ENCODE measurements at places on chromosomes 1 and 21.

GRCh38 chr1:26477446-26478152, 5.4 kb downstream of the HMGN2 start:
- no peak for DNase-seq

GRCh38 chr1:177505905-177506590, 335.3 kb downstream of the BRINP2 start:
- DNase-seq: peak; percentile 1

DNA sequence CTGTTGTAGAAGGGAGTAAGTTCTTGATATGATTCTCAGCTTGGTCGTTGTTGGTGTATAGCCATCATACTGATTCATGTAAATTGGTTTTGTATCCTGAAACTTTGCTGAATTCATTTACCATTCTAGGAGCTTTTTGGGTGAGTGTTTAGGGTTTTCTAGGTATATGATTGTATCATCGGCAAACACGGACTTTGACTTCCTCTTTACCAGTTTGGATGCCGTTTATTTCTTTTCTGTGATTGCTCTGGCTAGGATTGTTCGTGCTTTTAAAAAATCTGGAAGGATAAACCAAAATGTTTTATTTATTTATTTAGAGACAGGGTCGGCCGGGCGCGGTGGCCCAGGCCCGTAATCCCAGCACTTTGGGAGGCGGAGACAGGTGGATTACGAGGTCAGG, 20.6 kb downstream of the RRP1B start:
- DNase-seq: no peak

DNA sequence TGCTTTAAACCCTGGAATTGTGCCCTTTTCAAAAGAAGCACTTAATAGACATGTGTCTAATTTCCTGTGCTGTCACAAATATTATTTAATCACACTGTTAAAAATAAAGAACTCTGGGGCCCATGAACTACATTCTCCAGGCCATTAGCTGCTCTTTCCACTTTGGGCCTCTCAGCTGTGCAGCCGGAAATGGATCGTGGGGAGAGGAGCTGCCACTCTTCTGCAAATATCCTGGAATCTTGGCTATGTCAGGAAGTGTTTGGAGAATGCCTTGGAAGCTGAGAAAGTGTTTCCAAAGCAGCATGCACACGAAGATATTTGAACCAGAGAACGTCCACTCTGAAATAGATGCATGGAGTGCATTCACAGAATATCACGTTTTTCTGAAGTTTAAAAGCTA, 27.5 kb upstream of the VPS26C start:
- no peak for DNase-seq

DNA sequence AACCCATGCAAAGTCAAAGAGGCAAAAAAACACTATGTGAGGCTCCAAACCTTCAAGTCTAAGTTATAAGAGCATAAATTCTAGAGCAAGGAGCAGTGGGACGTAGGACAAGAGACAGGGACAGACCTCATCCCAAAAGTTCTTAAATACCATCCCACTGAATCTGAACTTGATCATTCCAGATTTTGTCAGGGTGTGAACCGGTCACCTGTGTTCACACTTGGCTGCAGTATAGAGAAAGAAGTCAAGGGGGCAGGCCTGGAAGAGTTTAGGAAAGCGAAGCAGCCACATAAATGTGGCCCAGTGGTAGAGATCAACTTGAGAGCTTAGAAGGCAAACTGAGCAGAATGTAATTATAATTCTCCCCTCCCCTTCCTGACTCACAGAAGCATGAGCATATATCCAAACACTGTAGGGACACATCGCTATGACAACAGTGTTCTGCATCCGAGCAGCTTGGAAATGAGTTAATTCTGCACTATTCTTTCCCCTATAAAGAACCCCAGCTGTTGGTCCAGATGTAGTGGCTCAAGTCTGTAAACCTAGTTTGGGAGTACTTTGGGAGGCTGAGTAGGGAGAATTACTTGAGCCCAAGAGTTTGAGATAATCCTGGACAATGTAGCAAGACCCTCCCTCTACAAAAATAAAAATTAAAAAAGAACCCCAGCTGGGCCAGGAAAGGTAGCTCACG, 2.7 kb downstream of the AKR7A2 start:
- no peak for DNase-seq

All from HS-27A (cell line).